ENCODE measurements at places on chromosomes 5 and 9.

DNA sequence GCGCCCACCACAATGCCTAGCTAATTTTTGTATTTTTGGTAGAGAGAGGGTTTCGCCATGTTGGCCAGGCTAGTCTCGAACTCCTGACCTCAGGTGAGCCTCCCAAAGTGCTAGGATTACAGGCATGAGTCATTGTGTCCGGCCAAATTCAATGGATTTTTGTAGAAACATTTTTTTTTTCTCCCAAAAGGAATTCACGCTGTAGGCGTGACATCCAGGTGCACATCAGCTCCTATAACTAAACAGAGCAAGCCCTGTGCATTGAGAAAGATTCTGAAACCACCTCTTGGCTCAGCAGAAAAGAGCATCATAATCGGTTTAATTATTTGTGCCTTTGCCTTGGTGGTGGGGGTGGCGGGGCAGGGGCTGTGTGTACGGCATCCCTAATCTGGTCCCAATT lies 32.9 kb upstream of the DAB2IP start:
- DNase-seq, result no peak

DNA sequence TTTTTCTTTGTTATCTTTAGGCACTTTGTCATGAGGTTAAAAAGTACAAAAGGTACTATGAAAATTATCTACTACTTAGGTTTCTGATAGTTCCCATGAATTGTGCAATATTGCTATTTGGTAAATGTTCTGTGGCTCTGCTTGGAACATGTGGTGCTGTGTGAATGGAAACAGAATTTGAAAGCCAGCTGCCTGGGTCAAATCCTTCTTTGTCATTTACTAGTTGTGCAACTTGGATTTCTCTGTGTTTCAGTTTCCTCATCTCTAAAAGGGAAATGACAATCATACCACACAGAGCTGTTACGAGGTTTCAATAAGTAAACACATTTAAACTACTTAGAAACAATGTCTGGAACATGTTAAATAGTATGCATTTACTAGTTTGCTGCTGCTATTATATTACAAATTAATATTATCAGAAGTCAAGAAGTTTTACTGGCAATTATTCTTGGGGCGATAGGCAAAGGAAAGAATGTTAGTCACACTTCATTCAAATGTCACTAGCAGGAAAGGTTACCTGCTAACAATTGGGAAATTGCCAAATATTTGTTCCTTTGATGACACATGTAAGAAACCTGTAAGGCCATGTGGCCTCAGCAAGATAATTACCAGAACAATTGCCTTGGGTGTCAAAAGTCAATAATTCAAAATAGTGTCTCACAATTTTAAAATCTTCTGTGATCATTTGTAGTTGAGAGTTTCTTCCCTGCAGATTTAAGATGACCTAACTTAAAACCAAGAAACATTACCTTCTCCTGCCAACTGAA lies 184.8 kb downstream of the KIAA0825 start:
- DNase-seq, result no peak

DNA sequence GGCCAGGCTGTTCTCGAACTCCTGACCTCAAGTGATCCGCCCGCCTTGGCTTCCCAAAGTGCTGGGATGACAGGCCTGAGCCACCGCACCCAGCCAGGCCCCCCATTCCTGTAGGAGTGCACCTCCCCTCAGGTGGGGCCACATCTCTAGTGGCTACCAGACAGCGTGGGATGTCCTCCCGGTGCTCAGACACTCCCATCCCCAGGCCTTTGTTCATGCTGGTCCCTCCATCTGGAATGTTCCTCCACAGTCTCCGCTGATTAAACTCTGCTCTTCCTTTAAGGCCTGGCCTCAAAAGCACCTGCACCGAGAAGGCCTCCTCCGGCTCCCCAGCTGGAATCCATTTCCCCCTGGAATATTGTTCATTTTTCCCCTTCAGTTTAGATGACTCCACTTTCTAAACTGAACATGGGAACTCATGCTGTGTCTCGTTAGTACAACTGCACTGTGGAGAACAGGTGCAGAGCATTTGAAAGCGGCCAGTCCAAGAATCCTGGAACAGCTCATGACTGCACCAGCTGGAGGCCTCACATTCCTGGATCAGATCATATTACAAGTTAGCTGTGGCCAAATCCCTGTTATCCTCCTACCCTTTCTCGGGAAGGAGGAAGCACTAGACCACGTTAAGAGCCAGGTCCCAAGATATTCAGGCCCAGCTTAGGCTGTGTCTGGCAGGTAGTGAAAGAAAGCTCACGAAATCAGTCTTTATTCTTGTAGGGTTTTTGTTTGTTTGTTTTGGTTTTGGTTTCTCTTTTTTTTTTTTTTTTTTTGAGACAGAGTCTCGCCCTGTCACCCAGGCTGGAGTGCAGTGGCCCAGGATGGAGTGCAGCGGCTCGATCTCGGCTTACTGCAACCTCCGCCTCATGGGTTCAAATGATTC lies 10.8 kb upstream of the PRRC2B start:
- no peak for DNase-seq

- DNase-seq, result no peak
Observed at GRCh38 chr5:128015978-128016377, 67.6 kb upstream of the SLC12A2 start.

DNA sequence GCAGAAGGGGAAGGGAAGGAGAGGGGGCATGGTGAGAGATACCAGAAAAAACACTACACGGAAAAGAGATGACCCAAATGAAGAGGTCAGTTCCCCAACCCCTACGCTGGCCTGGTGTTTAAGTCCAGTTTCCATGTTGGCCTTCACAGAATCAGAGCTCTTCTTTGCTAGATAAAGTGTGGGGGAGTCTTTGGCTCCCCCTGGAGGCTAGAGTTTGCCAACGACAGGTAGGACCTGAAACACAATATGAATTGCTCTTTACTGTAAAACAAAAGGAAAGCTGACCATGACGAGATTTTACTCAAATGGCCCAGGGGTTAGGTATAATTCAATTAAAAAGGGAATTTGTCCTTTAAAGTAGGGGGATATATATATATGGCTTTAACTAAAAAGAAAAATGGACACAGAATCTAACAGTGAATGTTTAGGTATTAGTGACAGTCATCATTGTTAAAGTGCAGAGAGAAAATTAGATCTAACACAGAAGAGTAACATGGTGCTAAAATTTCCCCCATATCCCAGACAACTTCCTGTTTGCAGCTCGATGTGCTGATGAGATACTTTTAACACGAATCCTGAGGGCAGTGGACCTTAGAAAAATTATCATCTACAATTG lies 92.0 kb downstream of the SV2C start:
- peak; percentile 5 for DNase-seq

- DNase-seq, result no peak
Observed at GRCh38 chr5:206406-206805, 11.5 kb downstream of the CCDC127 start.

DNA sequence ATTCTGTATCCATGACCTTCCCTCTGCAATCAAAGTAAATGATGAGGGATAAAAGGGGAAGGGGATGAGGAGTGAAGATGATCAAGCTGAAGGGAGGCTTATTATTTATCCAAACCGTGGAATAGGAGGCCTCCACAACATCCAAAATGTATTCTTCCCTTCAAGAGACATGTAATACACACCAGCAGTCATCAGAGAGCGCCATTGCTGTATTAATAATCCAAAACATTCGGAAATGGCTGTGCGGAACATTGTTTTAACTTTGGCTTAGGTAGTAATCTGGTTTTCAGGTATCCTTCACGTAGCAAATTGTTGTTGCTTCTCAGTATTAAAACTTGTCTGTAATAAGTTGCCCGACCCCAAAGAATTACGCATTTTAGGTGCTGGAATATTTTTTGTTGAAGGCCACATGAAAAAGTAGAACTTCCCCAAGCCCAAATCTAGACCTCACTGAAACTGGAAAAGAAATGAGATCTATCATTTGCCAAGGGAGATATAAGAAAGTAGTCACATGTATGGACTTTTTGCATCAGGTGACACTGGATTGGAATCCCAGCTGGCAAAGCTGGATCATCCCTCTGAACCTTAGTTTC lies 2.6 kb upstream of the BOD1 start:
- peak; percentile 16 for DNase-seq

- no peak for DNase-seq
Observed at GRCh38 chr5:91328743-91329142, 54.4 kb downstream of the ARRDC3 start.

- DNase-seq, result no peak
Observed at GRCh38 chr9:27818348-27818747, 245.1 kb upstream of the C9orf72 start.

- no peak for DNase-seq
Observed at GRCh38 chr5:174581479-174581878, 142.9 kb upstream of the MSX2 start.

DNA sequence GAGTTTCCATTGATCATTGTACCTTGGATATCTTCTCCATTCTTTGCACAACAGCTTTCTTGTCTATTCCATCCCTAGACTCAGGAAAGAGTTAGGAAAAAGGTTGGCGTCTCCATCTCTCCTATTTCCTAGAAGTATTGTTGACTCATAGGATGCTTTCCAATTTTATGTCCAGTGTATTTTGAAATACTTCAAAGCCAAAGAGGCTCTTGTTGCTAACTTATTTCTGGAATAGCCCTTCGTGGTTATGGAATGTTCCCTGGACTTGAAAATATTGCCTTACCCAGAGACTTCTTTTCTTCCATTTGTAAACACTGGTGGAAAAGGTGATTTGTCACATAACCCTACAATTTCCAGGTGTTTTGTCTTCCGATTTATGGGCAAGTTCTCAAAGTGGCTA lies 402.3 kb upstream of the ZNF608 start:
- no peak for DNase-seq

- DNase-seq, result no peak
Observed at GRCh38 chr5:73624888-73625287, 1.1 kb upstream of the ARHGEF28 start.

GRCh38 chr5:160044967-160045366 lies 36.0 kb downstream of the TTC1 start:
- no peak for DNase-seq

DNA sequence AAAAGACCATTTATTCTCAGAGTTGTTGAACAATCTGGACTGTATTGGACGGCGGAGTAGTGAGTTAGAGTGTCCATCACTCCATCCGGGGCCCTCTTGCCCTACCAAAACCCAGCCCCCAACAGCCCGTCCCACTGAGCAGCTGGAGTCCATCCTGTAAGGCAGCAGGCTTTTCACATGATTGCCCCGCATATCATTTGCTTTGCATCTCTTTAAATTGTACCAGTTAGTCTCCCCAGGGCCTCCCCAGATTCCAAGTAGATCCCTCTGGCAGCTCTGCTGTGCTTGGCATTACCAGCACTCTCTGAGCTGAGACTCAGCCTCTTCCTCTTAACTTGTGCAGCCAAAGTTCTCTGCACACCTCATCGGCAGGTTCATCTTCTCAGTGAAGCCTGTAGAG lies 48.6 kb upstream of the ADCY2 start:
- no peak for DNase-seq

GRCh38 chr9:86707932-86708510 lies 239.3 kb downstream of the GAS1 start:
- no peak for DNase-seq

DNA sequence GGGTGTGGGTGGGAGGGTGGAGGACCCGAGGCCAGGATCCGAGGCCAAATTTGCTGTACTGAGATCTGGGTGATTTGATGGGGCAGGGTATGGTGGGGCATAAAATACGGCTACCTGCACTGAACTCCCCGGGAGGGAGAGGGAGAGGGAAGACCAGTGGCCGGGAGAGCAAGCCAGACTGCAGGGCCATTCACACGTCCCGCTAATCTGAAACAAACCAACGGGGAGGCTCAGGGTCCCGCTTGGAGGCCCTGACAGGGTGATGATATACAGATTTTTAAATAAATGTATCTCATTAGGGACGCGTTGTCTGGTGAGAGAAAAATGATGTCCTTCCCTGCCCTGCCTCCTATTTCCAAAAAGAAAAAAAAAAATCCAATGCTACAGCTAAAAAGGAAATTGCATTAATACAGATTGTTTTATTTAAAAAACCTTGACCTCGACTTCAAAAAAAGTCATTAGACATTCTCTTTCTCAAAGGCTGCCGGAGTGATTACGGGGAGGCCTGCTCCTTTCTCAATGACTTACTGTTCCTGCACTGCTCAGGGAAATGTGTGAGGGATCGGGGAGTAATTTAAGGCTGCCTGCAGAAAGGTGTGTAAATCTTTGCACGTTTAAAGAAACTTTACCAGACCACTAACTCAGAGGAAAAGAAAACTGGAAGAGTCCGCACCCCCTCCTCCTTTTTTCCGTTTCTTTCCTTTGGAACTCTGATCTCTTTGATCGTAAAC lies 11.5 kb upstream of the PRRX2 start:
- no peak for DNase-seq

DNA sequence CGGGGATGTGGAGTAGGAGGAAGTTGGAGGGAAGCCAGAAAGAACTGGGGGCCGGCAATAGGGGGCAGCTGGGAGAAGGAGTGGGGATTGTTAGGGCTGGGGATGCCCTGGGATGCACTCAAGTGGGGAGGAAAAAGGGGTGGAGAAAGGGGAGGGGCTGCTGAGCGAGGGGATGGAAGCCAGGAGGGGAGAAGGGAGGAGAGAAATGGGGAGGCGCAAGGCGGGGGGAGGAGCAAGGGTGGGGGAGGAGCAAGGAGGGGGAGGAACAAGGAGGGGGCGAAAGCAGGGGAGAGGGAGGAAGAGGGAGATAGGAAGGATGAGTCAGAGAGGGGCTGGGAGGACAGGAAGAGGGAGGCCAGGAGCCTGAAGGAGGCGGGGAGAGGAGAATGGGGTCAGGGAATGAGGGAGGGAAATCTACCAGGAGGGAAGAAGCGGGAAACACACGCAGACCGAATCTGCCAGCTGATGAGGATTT lies 1.6 kb downstream of the IRX4 start:
- DNase-seq, result no peak

Data from stimulated activated CD4-positive, alpha-beta T cell treated with anti-CD3 and anti-CD28 coated beads, Interleukin-15, amount 100 ng/mL, for 1 hour (primary cell).